ENCODE measurements at places on chromosomes 7 and 10.

- DNase-seq: no peak
Observed at GRCh38 chr10:4352414-4352961, 473.5 kb upstream of the AKR1E2 start.

DNA sequence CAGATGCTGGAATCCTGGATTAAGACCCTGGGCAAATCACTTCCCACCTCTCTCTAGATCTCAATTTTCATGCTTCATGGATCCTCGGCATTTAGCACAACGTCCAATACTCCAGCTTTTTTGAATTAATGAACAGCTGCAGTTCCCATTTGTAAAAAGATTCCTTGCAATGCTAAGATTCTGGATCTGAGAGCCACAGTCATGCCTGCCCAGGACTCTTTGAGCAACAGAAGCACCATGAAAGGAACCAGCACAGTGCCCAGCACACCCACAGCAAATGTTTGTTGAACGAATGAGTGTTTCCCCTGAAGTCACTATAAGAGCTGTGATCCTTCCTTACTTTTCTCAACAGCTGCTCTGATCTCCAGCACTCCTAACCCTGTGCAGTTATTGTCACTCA, 20.8 kb upstream of the DDIT4 start:
- no peak for DNase-seq

DNA sequence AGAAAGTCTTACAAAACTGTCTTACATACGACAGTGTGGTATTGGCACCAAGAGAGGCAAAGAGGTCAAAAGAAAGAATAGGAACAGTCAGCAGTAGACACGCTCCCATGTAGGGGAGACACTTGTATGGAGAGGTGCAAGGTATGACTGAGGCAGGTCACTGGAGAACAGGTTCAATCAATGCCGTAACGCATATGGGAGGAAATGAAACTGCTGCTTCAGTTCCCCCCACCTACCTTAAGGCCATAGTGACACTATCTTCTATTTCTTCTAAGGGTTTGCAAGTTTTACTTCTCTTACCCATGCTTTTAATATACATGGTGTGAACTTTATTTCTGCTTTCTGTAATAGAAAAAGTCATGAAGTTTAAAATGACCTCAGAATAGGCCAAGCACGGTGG, 5.5 kb upstream of the PITRM1 start:
- no peak for DNase-seq

GRCh38 chr10:15852111-15852557, 8.2 kb downstream of the MINDY3 start:
- DNase-seq: no peak

- no peak for DNase-seq
Observed at GRCh38 chr7:47078241-47078640, 503.7 kb downstream of the TNS3 start.

- DNase-seq: no peak
Observed at GRCh38 chr7:77337456-77337990, 78.6 kb downstream of the GSAP start.

- no peak for DNase-seq
Observed at GRCh38 chr7:99628471-99629465, 12.0 kb downstream of the ZSCAN25 start.

DNA sequence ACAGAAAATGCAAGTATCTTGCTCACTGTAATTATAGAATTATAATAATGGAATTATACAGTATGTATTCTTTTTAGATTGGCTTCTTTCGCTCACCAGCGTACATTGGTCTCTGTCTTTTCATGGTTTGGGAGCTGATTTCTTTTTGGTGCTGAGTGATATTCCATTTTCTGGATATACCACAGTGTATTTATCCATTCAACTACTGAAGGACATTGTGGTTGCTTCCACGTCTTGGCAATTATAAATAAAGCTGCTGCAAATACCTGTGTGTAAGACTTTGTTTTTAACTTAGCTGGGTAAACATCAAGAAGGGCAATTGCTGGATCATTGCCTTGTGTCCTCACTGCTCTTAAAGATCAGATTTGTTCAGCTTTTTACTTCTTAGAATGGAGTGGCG, 55.3 kb downstream of the SEPTIN7 start:
- DNase-seq: no peak

GRCh38 chr7:55019691-55020465, 1.1 kb downstream of the EGFR start:
- DNase-seq: no peak

DNA sequence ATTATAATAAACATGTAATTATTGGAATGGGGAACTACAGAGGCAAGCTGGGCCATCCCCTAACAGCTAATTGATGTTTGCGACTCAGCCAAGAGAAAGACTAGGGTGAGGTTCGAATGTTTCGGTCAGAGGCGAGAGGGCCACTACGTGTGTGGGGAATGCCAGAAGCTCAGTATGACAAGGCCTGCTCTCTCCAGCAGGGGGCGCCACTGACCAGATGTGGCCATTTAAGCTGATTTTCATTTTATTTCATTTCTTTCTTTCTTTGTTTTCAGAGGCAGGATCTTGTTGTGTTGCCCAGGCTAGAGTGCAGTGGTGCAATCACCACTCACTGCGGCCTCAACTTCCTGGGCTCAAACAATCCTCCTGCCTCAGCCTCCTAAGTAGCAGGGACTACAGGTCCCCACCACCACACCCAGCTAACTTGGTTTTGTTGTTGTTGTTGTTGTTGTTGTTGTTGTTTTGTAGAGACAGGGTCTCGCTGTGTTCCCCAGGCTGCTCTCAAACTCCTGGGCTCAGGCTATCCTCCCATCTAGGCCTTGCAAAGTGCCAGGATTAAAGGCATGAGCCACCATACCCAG, 38.1 kb downstream of the TMEM130 start:
- no peak for DNase-seq

DNA sequence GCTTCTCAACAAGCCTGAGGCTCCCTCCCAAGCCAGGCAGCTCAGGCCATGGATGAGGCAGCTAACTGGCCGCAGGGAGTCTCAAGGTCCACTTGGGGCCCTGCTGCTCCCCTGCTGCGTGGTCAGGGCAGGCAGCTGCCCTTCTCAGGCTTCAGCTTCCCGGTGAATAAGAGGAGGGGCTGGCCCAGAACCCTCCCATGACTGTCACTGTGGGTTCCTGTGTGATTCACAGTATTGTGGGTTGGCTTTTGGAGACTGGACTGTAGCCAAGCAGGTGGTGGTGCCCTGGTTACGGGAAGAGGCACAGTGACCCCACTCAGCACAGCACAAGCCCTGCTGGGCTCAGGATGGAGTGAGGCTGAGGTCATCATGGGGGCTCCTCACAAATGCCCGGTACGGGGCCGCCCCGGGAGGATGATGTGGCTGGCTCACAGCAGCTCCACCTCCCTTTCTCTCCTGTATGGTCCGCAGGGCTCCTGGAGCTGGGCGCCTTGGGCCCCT, 189.8 kb downstream of the HECW1 start:
- peak; percentile 97 for DNase-seq

DNA sequence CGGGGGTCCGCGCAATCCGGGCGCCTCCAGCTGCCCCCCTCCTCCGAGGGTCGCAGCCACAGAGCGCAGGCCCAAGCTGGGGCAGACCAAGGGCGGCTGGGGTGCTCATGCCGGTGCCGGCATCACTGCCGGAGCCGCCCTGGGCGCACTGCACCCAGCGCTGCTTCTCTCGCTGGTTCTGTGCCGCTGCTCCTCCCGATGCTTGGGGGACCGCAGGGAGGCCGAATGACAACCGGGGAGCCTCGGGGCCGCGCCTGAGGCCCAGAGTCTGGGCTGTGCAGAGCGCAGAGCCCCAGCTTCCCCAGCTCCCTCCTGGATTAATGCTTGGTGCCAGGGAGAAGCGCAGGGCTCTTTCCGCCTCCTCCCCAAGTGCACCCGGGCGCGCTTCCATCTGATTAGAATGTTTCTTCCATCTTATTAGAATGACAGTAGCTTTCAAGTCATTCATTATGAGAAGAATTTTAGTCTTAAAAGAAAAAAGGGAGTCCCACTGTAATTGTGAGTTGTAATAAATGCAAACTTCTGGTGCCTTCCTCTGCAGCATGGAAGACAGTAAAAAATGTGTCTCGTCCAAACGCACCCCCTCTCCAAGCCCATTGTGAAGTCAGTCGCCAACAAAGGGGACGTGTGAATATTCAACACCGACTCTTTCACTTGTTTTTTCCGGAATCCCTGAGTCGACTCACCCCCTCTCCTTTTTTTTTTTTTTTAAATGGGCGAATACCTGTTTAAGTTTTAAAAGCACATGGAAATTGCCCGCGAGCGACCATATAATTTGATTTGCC, 19.5 kb upstream of the PTF1A start:
- no peak for DNase-seq

- no peak for DNase-seq
Observed at GRCh38 chr10:27413387-27413786, 90.7 kb upstream of the RAB18 start.

DNA sequence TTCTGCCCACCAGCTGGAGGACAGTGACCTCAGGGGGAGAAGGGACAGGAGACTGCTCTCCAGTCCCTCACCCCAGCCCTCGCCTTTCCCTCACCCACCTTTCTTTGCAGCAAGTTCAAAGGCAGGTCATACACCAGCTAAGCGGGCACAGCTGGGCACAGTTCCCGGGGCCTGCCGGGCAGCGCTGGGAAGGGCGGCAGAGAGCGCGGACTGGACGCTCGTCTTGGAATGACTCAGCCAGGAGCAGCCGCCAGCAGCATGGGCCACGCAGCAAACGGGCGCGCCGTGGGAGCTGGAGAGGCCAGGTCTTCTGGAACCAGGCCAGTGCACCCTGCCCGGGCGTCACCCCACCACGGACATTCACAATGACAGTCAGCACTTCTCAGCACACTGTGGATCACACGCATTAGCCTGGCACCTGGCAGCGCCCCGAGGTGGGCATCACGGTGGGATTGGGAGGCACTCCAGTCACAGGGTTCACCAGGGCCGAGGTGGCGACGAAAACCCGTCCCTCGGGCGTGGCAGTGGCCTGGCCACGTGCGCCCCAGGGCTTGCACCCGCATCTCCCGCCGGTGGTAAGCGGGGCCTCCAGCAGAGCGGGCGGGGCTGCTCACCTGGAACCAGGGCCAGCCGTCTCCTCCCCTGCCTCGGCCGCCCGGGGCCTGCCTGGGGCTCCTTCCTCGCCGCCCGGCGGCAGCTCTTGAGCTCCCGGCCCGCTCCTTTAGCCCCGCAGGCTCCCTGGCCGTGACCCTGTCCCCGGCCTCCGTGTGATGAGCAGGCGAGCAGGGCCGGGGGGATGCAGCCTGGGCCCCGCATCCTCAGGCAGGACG, 29.0 kb upstream of the WDFY4 start:
- peak; percentile 79 for DNase-seq

- no peak for DNase-seq
Observed at GRCh38 chr10:95791425-95791979, 35.5 kb downstream of the ENTPD1 start.

- no peak for DNase-seq
Observed at GRCh38 chr7:149831741-149832219, 6.4 kb upstream of the ZNF862 start.

Data from H4 (cell line).